Stimulated activated CD4-positive, alpha-beta T cell treated with anti-CD3 and anti-CD28 coated beads, Interleukin-12 subunit alpha, Interleukin-12 subunit beta, amount 100 ng/mL, for 4 hours (primary cell): ENCODE measurements at places on chromosomes 16 and 17.

DNA sequence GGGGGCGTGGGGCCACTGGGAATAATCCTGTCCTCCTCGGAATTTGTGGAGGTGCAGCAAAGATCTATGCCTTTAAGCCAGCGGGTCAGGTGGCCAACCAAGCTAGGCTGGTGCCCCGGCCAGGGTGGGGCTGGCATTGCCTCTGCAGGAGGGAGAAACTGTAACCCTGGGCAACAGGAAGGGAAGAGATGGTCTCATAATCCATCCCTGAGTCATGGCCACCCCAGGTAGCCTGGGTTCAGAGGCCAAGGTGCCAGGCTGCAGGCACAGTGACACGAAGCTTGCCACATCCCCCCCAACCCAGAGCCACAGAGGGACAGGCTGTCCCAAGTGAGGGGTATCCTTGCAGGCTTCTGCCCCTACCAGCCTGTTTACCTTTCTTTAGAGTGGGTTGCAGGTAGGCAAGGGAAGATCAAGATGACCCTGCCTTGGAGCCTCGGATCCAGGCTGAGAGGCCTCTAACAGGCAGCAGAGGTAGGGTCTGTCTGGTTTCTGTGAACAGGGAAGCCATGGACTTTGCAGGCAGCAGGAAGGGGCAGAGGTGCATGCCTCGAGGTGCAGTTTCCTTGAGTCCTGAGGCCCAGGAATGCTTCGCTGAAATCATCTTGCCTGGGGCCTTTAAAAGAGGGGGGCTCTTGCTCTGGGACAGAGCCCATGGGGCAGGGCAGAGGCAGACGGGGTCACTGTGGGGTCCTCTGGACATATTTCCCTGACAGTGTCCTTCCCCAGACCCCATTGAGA is 4.0 kb downstream of the LASP1 start:
- DNase-seq, result no peak

DNA sequence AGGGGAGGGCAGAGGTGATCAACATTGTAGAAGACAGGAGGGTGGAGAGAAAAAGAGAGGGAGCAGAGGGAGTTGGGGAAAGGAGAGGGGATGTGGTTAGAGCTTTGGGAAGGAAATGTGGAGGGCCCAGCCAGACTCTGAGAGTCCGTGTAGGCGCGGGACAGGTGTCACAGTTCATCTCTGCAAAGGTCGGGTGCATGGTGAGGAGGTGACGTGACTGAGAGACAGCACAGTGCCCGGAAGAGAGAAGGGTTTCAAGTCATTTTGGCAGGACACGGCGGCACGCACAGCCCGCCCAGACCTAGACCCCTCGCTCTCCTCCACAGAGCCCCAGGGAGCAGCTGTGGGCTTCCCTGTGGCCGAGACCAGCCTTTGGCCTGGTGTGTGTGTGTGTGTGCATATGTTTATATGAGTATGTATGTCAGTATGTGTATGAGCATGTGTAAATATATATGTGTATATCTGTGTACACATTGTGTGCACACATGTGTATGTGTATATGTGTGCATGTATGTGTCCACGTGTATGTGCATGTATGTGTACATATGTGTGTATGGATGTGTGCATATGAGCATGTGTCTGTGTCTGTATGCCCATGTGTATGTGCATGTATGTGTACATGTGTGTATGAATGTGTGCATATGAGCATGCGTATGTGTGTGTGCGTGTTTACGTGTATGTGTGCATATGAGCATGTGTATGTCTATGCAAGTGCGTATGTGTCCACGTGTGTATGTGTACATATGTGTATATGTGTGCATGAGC is 104.6 kb downstream of the SEC14L1 start:
- DNase-seq, result no peak

- DNase-seq, result no peak
Observed at GRCh38 chr16:89179148-89179484, 7.6 kb downstream of the CDH15 start.

- DNase-seq, result no peak
Observed at GRCh38 chr16:19344224-19344801, 58.8 kb downstream of the CLEC19A start.

DNA sequence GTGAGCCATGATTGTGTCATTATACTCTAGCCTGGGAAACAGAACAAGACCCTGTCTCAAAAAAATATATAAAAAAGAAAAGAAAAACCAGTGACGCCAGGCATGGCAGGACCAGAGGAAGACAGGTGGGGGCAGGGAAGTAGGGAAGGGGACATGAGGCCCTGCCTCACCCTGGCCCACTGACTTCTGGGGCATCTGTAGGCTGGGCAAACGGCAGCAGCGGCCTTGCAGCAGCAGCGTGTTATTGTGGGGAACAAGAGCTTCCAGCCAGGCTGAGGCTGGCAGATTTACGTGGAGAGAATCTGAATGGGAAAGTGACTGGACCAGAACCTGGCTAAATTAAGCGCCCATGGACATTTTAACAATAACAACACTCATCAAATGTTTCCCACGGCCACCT is 19.4 kb downstream of the CMTM4 start:
- no peak for DNase-seq

GRCh38 chr17:20074489-20074888 is 65.3 kb downstream of the SPECC1 start:
- DNase-seq, result no peak

- no peak for DNase-seq
Observed at GRCh38 chr17:1488826-1489270, 3.6 kb downstream of the MYO1C start.

GRCh38 chr17:4535667-4536258 is 19.4 kb downstream of the MYBBP1A start:
- DNase-seq, result no peak

GRCh38 chr17:49393491-49394255 is 21.0 kb downstream of the PHB1 start:
- no peak for DNase-seq

- DNase-seq, result no peak
Observed at GRCh38 chr17:37839196-37839978, 84.8 kb upstream of the TBC1D3K start.

- DNase-seq, result no peak
Observed at GRCh38 chr16:65120831-65121721, 787 bp downstream of the CDH11 start.

DNA sequence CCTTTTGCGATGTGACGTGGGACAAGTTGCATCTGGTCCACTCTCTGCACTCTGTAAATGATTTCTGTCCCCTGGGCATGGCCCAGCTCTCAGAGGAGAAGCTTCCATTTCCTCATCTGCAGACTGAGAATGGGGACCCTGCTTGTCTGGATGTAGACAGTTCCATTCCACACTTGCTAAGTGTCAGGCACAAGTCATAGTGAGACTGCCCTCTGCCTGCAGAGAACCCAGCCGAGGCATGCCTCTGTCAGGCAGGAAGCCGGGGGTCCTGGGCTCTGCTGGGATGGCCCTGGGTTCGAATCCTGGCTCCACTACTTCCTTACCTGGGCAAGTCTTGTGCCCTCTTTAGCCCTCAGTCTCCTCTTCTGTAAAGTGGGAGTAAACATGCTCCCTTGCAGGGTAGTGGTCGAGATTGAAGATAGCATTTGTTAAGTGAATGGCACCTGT is 4.1 kb downstream of the MAP2K3 start:
- DNase-seq, result no peak

- DNase-seq, result no peak
Observed at GRCh38 chr16:84478172-84478947, 26.1 kb downstream of the MEAK7 start.

GRCh38 chr16:30459456-30459855 is 13.1 kb upstream of the ITGAL start:
- no peak for DNase-seq

DNA sequence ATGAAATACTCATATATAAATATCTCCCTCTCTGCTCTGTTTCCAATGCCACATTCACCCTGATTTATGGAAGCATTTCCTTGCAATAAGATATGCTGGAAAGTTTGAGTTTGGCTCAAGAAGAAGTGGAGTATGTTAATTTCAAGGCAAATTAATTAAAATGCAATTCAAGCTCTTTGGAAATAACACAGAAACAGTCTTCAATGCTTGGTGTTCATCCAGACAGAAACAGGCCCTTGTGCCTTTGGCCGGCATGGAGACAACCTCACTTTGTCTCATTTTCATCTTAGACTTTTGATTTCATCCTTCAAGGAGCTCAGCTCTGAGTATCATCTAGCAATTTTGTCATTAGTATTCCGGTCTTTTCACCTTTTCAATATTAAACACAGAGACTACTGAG is 210.0 kb downstream of the C16orf95 start:
- DNase-seq, result no peak

DNA sequence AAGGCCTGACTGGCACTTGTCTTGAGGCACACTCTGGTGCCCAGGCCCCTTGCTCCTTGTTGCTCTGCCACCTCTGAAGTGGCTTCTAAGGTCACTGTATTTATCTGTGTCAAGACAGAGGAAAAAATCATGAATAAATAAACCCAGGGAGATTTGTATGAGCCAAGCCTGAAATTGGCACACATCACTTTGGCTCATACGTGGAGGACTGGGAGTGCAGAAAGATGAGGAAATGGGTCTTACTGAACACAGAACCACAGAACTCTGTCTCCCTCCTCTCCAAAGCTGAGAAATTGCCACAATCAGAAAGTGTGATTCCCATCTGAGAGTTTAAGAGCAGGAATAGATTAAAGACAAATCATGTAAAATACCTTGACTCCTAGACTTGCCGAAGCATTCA is 27.1 kb upstream of the C16orf78 start:
- DNase-seq, result no peak

DNA sequence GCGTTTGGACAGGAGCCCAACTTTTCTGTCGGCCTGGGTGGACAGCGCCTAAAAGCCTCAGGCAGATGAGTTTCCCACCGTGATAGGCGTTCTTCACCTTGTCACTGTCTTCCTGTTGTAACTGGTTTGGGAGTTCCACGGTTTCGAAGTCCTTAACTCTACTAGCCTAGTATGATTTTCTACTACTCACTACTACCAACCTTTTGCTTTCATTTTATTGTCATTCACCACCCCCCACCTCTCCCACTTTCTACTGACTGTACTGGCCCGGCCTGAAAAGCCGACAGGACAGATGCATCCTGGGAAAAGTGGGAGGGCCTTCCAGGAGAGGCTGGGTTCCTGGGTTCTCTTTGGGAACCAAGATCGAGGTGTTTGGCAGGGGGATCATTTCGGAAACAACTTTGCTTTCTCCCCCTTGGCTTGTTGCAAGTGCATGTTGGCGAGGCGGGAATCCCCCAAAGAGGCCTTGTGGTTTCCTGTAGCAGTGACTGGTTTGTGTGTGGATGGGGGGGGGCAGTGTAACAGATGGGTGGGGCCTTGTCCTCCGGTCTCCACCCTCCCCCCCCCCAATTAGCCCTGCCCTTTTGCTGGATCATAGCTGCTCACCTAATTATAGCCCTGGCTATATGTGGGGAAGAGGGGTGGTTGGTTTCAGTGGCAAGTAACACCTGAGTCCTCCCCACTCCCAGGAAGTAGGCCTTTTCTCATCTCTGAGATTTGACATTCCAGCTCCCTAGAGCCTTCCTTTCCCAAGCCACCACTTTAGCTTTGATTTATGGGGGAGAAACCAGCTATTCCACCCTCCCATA is 1.4 kb downstream of the EIF5A start:
- peak; percentile 74 for DNase-seq

GRCh38 chr16:15597822-15598647 is 44.9 kb downstream of the MARF1 start:
- DNase-seq, result no peak

DNA sequence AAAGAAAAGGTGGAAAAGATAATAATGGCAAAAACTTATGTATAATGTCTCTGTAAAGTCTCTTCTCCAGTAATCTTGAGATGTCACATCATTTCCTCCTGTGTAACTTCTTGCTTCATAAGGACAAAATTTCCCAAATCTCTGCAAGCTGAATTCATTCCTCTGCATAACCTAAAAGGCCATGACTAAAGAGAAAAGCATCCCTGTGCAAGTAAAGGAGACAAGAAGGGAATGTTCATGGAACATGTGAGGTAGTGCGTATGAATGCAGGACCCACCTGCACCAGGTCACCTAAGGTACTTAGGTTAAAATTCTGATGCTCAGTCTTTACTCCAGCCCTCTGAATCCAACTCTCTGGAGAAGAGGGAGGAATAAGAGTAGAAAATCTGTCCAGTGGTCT is 46.9 kb upstream of the NLK start:
- DNase-seq, result no peak

GRCh38 chr17:68381076-68381900 is 76.0 kb downstream of the WIPI1 start:
- DNase-seq, result no peak

DNA sequence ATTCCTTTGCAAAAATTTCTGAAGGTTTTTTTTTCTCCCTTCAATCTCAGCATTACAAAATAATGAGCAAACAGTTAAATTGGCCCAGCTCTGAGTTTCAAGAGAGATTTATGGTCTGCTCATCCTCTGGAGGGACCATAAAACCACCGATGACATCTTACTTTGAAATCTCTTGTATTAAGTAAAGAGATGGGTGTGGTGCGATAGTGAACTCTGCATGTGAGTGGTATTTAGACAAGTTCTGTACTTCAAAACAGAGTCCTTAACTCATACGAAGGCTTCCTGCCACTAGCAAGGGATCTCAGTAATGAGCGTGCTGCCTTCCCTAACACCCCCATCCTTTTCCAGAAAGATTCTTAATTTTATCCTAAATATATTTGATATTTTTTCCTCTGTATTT is 2.1 kb downstream of the FAM20A start:
- DNase-seq, result no peak

- peak; percentile 33 for DNase-seq
Observed at GRCh38 chr16:79089735-79090284, 510.7 kb downstream of the MAF start.

GRCh38 chr17:876272-876671 is 94.1 kb downstream of the MRM3 start:
- DNase-seq, result no peak

DNA sequence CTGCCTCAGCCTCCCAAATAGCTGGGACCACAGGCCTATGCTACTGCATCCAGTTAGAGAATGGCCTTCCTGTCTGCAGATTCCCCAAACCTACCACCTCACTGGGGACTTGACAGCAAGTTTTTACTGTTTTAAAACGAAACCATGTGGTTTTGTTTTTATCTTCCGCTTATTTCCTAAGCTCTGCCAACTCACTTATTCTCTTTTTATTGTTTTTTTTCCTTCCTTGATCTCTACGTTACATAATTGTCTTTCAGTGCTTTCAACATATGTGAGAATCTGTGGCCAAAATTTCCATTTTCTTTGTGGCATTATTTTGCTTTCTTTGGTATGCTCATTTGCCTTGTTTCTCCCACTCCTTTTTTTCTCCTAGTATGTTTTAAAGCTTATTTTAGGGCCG is 14.6 kb upstream of the SLC38A7 start:
- no peak for DNase-seq

- no peak for DNase-seq
Observed at GRCh38 chr16:50677351-50677750, 3.8 kb downstream of the SNX20 start.

DNA sequence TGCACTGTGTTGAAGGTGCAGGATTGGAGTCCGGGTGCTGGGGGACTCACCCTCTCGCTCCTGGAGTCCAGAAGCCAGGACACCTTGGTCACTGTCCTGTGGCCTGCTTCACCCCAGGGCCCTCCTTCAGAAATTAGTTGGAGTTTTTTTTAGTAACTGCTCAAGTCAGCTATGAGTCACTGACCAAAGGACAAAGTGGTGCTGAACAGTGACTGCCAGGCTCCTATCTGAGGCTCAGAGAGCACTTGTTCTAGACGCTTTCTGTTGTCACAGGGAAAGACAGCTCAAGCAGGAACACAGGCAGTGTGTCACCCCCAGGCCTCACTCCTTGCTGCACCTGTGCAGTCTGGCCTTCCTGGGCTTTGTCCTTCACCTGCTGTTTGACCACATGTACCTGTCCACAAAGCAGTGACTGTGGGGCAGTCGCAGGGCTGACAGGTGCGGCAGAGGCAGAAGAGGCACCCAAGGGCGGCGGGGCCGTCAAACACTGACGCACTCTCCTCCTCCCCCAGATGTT is 4.1 kb upstream of the FAAP100 start:
- no peak for DNase-seq
